ENCODE measurements at places on chromosomes 2 and 18. TPM values are rescaled to one million over a fixed set of nuclear protein-coding genes. Genes with fewer than 3 reads are reported as not detected.

The IMPACT gene
- total RNA-seq, result 29.0 TPM

The RAB17 gene
- 86.3 TPM for total RNA-seq

The STEAP3 gene
- total RNA-seq, result 26.3 TPM

The CCDC178 gene
- total RNA-seq, result not detected

The EPAS1 gene
- 127 TPM for total RNA-seq

The HRH4 gene
- 0.18 TPM for total RNA-seq

The REG1A gene
- total RNA-seq, result not detected

The TMEM18 gene
- total RNA-seq, result 30.5 TPM

The NPPC gene
- total RNA-seq, result not detected

The BOK gene
- 72.8 TPM for total RNA-seq

The IL36G gene
- total RNA-seq, result not detected

The SERPINB12 gene
- not detected for total RNA-seq

The ABHD1 gene
- not detected for total RNA-seq

The PTPRN gene
- not detected for total RNA-seq

The SLC19A3 gene
- total RNA-seq, result 4.5 TPM

The TUBB8B gene
- total RNA-seq, result not detected

The CNDP1 gene
- total RNA-seq, result not detected

The COBLL1 gene
- total RNA-seq, result 8.0 TPM

The MTHFD2 gene
- total RNA-seq, result 197 TPM

The SMAD2 gene
- total RNA-seq, result 97.0 TPM
